ENCODE measurements at places on chromosomes 5 and 9.

DNA sequence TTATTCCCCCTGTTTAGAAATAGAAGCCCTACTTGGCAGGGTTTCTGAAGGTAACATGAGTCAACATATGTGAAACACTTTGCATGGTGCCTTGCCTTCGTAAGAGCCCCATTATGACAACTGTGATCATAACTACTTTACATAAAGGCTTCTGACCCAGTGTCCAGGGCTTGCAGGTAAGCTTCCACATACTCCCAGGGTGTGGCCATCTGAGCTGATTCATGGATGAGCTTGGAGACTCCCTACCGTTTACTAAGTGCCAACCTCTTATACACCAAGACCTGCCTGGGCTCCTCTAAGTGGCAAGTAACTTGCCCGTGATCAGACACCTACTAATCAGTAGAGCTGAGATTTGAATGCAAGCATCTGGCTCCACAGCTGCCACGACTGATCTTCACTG, 62.8 kb upstream of the C5orf58 start:
- no peak for DNase-seq

GRCh38 chr9:21121079-21121478, 20.6 kb downstream of the IFNW1 start:
- no peak for DNase-seq

- DNase-seq = no peak
Measured at GRCh38 chr9:98518556-98518955, 190.2 kb downstream of the GABBR2 start.

DNA sequence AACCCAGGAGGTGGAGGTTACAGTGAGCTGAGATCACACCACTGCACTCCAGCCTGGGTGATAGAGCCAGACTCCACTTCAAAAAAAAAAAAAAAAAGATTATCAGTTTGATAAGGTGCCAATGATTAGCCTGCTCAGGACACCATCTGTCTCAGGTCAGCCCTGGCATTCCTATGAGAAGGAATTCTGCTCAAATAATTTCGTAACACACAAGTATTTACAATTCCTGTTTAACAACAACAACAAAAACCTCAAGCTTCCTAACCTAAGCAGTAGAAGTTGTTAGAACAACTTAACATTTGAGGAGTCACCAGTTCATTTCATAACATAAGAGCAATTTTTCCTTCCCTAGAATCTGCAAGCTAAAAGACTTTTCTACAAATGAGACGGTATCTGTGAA, 85.0 kb downstream of the LHFPL2 start:
- DNase-seq = no peak

DNA sequence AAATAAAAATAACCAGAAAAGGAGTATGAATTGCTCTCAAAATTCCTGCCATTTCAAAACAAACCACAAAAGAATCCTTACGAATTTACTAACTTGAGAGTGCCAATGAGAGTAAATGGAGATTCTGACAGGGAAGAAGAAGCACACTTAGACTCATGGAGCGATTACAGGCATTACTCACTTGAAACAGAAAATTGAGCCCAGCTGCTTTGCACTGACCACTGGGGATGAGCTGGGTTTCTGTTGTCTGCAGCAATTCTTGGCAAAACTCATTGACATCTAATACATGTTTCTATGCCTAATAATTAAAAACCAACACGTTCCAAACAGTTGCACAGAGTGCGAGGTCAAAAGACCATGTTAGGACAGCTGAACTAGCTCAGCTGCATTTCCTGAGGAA, 731.6 kb downstream of the DNAH5 start:
- DNase-seq = no peak

GRCh38 chr9:90929626-90930025, 128.0 kb downstream of the SYK start:
- DNase-seq = no peak

GRCh38 chr5:169904508-169904907, 75.8 kb downstream of the INSYN2B start:
- DNase-seq = no peak

DNA sequence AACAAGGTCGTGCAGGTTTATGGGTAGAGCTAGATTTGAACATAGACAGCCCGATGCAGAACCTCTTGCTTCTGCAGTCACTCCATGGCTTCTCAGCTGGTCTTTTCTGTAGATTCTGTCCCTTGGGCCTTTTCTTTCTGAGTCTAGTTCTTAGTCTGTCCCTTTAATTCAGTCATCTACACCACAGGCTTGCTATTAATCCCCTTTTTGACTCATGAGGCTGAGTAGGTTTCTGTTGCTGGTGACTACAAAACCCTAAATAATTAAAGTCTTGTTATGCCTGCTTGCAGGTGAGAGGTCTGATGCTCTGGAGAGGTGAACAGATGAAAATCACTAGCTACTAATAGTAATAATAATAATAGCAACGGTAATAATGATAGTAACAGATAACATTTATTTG, 19.3 kb upstream of the STRBP start:
- no peak for DNase-seq

DNA sequence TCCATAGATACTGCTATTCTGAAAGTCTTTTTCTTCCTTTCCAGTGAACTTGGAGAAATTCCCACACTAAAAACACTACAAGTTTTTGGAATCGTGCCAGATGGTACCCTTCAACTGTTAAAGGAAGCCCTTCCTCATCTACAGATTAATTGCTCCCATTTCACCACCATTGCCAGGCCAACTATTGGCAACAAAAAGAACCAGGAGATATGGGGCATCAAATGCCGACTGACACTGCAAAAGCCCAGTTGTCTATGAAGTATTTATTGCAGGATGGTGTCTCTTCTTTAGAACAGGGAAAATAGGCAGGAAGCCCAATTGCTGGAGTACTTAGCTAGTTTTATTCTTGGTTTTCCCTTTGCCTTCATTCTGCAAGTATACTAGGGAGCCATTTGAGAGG, 29.9 kb downstream of the SKP2 start:
- DNase-seq = no peak

DNA sequence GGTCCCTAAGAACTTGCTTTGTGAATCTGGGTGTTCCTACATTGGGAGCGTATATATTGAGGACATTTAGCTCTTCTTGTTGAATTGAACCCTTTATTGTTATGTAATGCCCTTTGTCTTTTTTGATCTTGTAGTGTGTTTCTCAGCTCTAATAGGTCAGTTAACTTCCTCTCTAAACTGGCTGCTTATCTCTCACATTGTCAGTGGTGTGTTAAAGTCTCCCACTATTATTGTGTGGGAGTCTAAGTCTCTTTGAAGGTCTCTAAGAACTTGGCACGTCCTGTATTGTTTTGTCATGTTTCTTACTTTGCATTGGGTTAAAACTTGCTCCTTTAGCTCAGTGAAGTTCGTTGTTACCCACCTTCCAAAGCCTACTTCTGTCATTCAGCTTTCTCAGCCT, 36.2 kb downstream of the RIC1 start:
- no peak for DNase-seq

DNA sequence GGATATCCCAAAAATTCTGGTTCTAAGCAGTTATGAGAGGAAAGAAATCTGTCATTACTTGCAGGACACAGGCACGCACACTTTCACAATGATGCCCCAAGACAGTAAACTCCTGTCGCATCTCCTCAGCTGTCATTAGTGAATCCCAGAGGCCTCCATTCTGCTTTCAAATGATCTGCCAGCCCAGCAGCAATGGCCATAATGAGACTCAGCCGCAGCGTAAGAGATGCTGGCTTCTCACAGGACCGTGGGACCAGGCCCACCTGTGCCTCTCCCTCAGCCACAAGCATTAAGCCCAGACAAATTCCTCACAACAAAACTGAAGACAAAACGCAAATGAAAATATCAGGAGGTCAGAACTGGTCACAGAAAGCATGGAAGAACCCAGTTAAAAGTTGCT, 98.0 kb upstream of the VLDLR start:
- no peak for DNase-seq

GRCh38 chr9:80437825-80438224, 866.1 kb downstream of the TLE4 start:
- DNase-seq = no peak

GRCh38 chr5:59874675-59875074, 18.9 kb downstream of the PDE4D start:
- DNase-seq = no peak

GRCh38 chr9:110949081-110949480, 89.2 kb downstream of the LPAR1 start:
- no peak for DNase-seq

GRCh38 chr9:4238522-4238921, 61.3 kb downstream of the GLIS3 start:
- no peak for DNase-seq

- DNase-seq = no peak
Measured at GRCh38 chr9:4814913-4815312, 22.2 kb downstream of the RCL1 start.

- no peak for DNase-seq
Measured at GRCh38 chr5:8079056-8079455, 210.1 kb downstream of the MTRR start.

GRCh38 chr5:81010336-81011169, 50.4 kb downstream of the RASGRF2 start:
- DNase-seq = no peak

DNA sequence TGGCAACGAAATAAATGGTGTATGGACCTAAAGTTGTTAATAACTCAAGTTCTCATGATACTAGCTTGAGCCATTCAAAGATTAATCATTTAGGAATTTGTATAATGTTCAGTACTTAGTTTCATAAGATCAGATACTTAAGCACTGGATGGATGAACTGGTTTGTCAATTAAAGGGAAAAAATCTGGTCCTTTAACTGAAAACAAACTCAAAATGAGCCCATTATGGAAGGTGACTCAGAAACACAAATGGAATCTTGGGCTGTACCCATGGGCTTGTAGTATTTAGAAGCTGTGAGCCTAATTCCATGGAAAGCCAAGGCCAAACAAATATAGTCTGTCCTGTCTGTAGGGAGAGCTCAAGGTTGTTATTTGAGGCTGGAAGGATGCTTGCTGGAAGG, 27.6 kb upstream of the ADRB2 start:
- no peak for DNase-seq

DNA sequence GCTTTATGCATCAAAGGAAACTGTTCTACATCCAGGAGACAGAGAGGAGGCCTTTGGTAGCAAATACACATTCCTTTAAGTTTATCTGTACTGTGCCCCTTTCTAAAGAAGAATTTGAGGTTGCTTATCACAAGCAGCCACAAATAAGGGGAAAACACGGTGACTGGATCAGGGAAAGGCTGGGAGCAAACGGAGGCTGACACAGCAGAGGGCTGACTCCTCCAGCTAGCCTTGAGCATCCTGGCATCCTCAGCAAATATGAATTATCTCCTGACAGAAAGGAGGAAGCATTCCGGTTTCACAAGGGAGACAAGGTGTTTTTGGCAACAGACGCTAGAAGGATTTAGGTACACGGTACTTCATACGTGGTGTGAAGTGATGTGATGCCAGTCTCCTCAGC, 133.5 kb downstream of the DCP2 start:
- DNase-seq = no peak

- no peak for DNase-seq
Measured at GRCh38 chr5:154063372-154063771, 24.6 kb downstream of the MFAP3 start.

GRCh38 chr5:133297293-133297692, 245.5 kb downstream of the HSPA4 start:
- no peak for DNase-seq

GRCh38 chr9:18798508-18799290, 234.3 kb downstream of the SAXO1 start:
- DNase-seq = no peak

- DNase-seq = no peak
Measured at GRCh38 chr9:14719231-14719923, 3.2 kb downstream of the CER1 start.

DNA sequence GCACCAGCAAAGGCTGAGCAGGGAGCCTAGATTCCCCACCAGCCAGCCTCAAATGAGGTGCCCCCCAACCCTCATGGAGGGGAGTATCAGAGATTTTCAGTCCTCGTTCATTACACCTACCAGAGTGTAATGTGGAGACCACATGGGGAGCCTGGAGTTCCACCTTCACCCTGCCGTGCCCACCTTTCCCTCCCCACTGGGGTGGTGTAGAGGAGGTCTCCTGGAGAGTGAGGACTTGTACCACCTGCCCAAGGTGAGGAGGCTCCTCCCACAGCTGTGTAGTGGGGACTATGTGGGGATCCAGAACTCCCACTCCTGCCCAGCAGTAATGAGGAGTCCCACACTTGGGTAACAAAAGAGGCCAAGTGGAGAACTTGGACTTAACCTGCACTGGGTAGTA, 221.8 kb downstream of the SAXO1 start:
- no peak for DNase-seq

- no peak for DNase-seq
Measured at GRCh38 chr5:109989161-109989560, 299.4 kb downstream of the MAN2A1 start.

- no peak for DNase-seq
Measured at GRCh38 chr5:2929779-2930178, 178.3 kb upstream of the IRX2 start.

DNA sequence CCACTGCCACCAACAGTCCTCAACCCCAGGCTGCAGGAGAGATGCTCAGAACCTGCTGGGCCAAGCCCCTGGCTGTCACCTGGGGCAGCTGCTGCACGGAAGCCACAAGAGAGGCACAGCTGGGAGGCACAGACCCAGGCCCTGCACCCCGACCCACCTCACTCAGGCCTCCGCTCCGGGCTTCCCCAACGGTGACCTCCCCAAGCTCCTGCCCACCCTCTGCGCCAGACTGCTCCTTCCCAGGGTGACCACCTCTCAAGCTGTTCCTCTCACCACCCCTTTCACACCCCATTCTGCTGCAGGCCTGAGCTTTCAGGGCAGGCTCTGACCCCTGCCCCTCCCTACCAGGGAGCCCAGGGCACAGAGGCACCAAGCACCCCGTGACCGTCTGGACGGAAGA, 33.0 kb downstream of the VAV2 start:
- no peak for DNase-seq

GRCh38 chr9:1331546-1332038, 281.4 kb downstream of the DMRT2 start:
- no peak for DNase-seq

GRCh38 chr5:116905885-116906284, 331.3 kb upstream of the SEMA6A start:
- no peak for DNase-seq

GRCh38 chr5:160937570-160937969, 85.6 kb upstream of the ATP10B start:
- no peak for DNase-seq

GRCh38 chr5:10588779-10589447, 25.0 kb downstream of the ANKRD33B start:
- DNase-seq = no peak

DNA sequence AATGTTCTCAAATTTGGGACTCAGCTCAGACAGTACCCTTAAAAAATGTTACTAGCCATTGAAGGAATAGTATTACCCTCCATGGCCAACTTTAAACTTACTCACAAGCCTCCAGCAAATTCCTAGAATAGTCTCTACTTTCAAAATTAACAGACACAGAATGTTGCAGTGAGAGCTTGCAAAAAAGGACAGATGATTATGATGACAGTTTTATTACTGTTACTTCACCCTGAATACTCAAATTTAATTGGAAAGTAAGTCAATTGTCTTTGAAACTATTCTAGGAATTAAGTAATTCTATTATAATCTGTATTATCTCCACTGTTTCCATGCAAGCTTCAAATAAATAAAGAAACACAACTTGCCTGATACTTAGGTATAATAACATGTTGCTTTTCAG, 288.3 kb downstream of the SLF1 start:
- no peak for DNase-seq

Measured in germinal center (tissue), 1 donor.